Right cardiac atrium (tissue), 5 donors: ENCODE measurements at places on chromosomes 3 and 15. TPM values are rescaled to one million over a fixed set of nuclear protein-coding genes. Genes with fewer than 3 reads are reported as not detected.
A peak's percentile ranks its signal among the peaks of the same experiment; 100 is the strongest.

Gene GABRB3
- 30.1 TPM for total RNA-seq

Gene ROPN1
- 0.79 TPM for total RNA-seq

Gene GNB4
- 16.9 TPM for total RNA-seq

Gene TM2D3
- total RNA-seq = 42.7 TPM

Gene MESP2
- not detected for total RNA-seq

Gene SLC6A1
- total RNA-seq = 2.4 TPM

Gene CYP8B1
- not detected for total RNA-seq

Gene SCAANT1
- total RNA-seq = not detected

Gene CLDN18
- total RNA-seq = 0.26 TPM

Gene TM6SF1
- 17.7 TPM for total RNA-seq

Gene CSTA
- 3.9 TPM for total RNA-seq

Gene LRRC49
- 41.2 TPM for total RNA-seq

Gene HHLA2
- total RNA-seq = not detected

Gene REC114
- 5.1 TPM for total RNA-seq

Gene LAMB2
- 824 TPM for total RNA-seq

Gene CD86
- total RNA-seq = 3.1 TPM

- DNase-seq = no peak
These were observed 363 bp downstream of the EMC3 start for GRCh38 chr3:9986230-9986725.

DNA sequence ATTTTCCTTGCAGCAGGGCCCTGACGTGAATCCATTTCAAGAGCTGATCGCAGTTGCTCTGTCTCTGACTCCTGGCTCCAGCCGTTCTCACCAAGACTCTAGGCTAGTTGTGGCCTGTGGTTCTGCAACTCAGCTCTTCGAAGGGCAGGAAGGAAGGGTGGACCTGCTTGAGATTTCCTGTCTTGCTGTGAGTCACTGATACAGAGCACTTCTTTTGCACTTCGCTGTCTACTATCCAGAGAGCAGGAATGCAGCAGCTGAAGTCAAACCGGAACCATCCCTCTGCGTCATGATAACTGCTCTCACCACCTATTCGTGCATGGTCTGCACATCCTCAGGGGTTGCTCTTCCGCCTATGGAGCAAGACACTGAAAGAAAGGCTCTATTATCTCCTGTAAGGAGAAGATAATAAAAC is 59.7 kb downstream of the RAP2B start:
- peak; percentile 65 for DNase-seq

DNA sequence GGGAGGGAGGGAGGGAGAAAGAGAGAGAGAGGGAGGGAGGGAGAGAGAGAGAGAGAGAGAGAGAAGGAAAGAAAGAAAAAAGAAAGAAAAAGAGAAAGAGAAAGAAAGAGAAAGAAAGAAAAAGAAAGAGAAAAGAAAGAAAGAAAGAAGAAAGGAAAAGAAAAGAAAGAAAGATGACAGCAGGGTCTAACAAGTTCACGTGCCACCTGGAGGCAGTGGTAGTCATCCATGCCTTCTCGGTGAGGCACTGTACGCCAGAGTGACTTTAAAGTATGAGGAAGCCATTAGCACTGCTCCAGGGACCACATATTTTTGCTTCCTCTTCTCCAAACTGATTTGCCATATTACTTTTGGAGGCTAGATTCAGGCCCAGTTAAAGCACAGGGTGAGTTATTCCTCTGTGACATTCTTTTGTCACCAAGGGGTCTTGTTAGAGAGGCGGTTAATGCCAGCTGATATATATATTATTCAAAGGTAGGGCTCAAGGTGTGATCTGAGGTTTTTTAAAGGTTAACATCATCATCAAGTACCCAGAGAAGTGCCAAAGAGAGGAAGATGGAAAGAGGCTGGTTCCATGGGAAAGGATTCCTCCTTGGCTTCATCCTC is at the start of gene HTR3D:
Gene HTR3D, plus strand, starts transcription at position 556 of the 606 bp plus-strand sequence. Its CDS starts 0 bp downstream, at position 556.
- no peak for DNase-seq

DNA sequence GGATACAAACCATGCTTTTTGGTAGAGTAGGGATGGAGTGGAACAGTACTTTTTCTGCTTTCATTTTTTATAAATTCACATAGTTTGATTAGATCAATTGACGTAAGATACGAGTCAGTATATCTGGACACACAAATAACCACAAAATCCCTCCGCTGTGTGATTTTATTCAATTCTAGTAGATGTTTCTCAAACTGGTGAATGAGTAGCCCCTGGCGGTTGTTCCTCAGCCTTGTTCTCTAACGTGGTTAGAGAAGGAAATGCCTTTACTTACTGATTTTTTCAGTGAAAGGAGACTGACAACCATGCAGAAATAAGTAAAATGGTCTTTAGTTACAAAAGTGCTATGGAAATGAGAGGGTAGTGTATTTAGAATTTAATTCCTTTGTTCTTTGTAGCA is 161.0 kb downstream of the TCF12 start:
- DNase-seq = no peak

DNA sequence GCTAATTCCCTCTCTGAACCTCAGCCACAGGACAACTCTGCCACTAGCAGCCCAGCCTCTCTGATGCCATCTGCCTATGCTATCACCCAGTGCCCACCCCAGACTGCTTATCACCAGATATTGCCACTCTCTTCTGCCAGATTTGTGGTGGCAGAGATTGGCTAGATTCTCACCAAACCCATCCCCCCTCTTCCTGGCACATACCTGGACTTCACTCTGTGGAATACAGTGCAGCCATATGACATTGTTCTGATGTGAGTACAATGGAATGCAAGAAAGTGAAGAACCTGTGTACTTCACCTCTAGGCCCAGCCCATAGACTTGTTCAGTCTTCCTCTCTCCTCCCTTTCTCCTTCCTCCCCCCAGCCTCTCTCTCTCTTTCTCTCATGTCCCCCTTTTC is 46.9 kb upstream of the NTRK3 start:
- DNase-seq = no peak

GRCh38 chr3:39499651-39500273 is 32.3 kb downstream of the MOBP start:
- no peak for DNase-seq

- DNase-seq = no peak
These were observed 75.0 kb upstream of the WNT7A start for GRCh38 chr3:13954741-13955483.

DNA sequence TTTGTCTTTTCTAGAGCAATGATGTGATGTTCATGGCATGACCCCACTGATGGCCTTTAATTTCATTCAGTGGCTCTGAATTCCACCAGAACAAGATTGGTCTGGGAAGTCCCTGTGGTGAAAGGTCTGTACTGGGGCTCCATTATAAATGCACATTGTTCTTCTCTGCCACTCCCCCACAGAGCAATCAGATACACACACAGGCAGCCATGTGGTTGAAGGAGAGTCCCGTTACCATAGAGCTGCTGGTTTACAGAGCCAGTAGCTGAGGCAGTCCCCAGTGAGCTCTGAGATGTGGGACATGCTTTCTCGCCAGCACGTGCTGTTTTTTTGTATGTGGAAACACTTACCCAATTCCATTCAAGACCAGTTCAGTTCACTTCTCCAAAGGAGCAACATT is 172.7 kb upstream of the TRIM42 start:
- DNase-seq = no peak

- DNase-seq = peak; percentile 34
These were observed 154.3 kb downstream of the ECT2 start for GRCh38 chr3:172904711-172905373.

- no peak for DNase-seq
These were observed 137.9 kb downstream of the MEGF11 start for GRCh38 chr15:66115568-66116206.

DNA sequence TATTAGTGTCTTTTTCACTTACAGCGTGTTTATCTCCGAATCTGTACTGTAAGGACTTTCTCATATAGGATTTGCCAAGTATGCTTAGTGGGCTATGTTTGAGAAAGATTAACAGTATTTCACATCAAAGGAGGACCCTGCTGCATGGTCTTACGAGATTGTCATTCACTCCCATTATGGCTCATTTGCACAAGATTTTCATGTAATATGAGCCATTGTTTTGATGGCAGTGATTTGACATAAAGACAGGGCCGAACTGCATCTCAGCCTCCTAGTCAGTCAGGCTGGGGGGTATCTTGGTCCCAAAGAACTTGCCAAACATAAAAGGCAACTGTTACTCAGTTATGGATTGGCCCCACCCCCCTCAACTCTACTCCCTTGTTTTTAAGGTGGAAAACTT is 205.9 kb downstream of the ZIC1 start:
- no peak for DNase-seq

GRCh38 chr3:149571381-149571780 is 86.4 kb downstream of the WWTR1 start:
- DNase-seq = no peak

- no peak for DNase-seq
These were observed 16.9 kb upstream of the LACTB start for GRCh38 chr15:63104727-63105126.

DNA sequence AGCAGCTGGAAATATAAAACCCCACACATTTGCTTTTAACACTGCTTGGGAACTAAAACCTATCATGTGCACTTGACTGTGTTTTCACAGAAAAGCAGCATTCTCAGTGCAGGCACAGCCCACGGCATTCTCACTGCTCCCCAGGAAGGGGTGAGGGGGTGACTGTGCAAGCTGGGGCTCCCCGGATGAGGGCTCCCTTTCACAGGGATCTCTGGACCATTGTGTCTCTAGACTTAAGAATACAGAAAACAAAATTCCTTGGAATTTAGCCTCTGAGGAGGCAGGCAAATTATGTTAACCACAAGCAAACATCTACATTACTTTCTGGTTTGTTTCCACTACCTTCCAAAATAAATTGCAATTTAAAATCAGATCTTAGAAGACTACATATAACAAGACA is 100.3 kb downstream of the FSIP1 start:
- no peak for DNase-seq

GRCh38 chr15:43196760-43197548 is 11.8 kb downstream of the CCNDBP1 start:
- DNase-seq = no peak

- DNase-seq = no peak
These were observed 37.6 kb downstream of the GBE1 start for GRCh38 chr3:81723732-81724313.

DNA sequence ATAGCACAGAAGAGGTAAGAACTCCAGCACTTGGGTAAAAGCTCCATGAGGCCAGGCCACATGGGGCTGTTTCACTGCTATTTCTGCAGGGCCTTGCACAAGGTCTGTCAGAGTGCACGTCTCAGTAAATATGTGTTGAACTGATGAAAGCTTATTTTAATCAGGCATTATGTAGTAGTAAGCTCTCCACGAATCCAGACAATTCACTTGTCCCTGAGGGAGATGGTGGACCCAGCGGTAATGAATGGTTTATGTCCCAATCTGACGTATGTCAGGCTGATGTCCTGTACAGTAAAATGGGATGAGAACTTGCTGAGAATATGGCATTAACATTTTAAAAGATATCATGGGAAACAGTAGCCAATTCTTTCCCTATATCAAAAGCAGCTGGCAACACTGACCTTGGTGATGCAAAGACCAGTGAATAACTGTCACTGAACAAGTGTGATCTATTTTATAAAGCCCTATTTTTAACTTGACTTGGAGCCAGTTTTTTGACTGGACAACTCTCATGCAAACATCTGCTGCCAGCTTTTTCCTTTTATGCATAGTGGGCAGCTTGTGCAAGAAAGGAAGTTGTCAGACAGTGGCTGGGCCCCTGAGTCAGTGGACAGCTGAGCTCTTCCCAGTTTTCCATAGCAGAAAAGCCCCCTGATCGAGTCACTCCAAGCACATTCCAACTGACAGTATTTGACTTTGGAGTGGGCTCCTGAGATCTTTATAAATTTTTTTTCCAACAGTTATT is 519.8 kb upstream of the MDFIC2 start:
- peak; percentile 50 for DNase-seq
